ENCODE measurements at places on chromosomes 5 and 9.

- no peak for DNase-seq
Measured at GRCh38 chr5:43305948-43306565, 7.2 kb downstream of the HMGCS1 start.

DNA sequence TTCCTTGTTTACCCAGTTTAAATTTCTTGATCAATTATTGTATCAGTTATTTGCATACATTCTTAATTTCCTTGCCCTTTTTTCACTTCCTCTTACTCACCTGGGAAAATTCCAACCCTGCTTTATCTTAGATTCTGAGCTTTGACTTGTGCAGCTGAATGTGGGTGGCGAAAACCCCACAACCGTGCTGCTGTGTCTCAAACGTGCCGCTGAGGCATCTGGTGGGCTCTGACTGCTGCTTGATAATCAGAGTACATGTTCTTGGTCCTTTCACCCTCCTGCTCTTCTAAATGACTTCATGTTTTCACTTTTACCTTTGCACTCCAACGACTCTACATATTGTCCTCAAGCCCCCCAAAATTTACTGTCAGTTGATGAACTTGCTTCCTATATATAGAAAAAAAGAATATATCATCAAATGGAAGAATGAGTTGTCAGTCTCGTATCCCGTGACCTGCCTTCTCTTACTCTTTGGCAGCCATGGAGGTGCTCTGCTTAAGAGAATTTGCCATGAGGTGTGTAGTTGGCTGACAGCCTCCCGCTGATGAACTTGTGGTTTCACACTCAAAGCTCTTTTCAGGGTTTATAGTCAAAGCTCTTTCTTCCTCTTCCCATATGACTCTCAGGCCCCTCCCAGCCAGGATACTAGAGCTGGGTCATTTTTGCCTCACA is 14.0 kb upstream of the JAK2 start:
- peak; percentile 58 for DNase-seq

DNA sequence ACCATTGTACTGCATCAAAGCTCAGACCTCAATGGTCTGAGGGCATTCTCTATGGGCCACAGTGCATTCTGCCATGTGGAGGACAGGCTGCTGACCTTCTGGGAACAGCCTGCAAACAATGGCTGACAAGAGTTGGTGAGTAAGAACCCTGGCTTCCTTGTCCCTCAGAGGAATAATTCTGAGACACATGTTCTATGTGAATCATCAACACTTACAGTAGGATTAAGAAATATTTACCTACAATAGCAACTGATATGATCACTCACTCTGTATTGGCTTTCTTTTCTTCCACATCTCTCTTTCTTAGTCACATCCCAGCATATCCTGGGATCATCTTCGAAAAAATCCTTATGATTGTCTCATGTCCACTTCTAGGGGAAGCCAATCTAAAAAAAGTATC is 306.5 kb upstream of the ITGA1 start:
- no peak for DNase-seq

GRCh38 chr9:2824564-2824963 is 19.3 kb downstream of the PUM3 start:
- DNase-seq, result no peak

- DNase-seq, result no peak
Measured at GRCh38 chr5:151569132-151570046, 21.7 kb downstream of the FAT2 start.

- DNase-seq, result no peak
Measured at GRCh38 chr9:21728781-21729180, 73.7 kb upstream of the MTAP start.

DNA sequence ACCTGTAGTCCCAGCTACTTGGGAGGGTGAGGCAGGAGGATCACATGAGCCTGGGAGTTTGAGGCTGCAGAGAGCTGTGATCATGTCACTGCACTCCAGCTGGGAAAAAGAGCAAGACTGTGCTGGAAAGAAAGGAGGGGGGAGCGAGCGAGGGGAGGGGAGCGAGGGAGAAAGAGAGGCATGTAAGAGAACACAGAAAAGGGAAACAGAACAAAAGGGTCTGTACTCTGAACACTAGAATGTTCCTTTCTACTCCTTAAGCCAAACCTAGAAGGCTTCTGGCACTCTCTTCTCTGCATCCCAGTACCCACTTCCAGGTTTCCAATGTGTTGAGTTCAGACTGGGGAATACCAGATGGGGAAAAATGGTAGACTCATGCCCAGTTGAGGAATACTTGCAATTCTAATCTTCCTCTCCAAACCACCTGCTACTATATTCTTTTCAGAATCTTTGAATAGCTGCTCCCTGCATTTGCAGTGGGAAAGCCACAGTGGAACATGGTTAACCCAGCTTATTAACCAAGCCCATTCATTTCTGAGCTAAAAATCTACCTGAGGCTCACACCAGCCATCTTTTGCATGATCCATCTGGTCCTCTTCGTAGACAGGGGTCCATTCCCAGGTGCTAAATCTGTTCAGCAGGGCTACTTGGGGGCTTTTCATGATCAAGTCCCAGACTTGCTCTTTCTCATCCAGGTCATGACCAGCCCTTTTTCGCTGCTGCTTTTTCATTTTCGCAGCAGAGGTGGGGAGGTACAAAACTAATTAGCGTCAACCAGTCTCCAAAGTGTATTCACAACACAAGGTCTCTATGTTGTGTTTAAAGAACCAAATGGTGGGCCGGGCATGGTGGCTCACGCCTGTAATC is 34.9 kb downstream of the SEMA4D start:
- DNase-seq, result no peak

DNA sequence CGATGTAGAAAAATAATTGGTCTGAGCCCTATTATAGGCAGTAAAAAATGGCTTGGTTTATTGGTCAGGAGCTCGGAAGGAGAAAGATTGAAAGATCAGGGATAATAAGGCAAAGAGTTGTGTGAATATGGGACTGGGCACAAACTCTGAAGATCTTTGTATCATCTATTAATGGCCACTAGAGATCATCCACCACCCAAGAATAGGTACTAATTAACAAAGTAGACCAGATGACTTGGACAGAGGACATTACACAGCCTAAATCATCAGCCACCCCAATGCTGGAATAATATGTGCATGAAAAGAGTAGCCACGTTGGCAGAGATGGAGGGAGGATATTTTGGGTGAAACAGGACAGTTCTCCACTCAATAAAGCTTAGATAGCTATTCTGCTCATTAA is 364.1 kb downstream of the EFNA5 start:
- DNase-seq, result no peak

DNA sequence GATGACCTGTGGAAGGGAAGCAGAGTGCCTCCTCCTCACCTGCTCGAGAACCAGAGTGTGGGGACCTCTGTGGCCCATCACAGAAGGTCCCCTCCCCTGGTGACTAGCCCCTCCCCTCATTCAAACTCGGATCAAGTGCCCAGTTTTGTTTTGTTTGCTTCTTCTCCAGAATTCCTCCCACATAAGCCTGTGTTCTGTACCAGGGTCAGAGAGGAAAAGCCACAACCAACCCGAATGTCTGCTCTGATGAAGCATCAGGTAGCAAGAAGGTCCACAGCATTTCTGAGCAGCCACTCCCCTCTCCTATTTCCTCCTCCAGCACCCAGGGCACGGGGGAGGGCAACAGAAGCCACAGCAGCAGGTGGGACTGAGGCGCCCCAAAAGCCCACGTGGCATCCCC is 58.2 kb downstream of the HSD17B3 start:
- DNase-seq, result no peak

- no peak for DNase-seq
Measured at GRCh38 chr5:6556089-6556801, 76.6 kb downstream of the NSUN2 start.

DNA sequence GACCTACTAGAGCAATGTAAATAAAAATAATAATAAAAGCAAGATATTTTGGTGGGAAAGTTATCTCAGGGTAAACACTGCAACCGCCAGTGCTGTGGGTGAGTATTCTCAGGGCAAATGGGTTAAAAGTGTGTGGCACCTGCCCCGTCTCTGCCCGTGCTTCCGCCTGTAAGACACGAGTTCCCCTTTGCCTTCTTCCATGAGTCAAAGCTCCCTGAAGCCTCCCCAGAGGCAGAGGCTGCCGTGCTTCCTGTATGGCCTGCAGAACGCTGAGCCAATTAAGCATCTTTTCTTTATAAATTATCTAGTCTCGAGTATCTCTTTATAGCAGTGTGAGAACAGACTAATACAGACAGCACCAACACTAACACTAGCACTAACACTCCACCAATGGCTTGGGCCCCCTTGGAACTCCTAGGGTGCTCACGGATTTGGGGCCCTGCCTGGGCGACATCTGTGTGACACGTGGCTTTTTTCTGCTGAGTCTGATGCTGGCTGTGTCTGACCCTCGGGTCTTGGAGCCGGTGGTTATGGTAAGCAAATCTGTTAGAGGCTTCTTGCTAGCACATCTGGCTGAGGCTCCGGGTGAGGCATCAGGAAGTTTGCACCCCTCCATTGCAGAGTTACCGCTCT is 10.6 kb downstream of the PLEKHG4B start:
- DNase-seq, result no peak

DNA sequence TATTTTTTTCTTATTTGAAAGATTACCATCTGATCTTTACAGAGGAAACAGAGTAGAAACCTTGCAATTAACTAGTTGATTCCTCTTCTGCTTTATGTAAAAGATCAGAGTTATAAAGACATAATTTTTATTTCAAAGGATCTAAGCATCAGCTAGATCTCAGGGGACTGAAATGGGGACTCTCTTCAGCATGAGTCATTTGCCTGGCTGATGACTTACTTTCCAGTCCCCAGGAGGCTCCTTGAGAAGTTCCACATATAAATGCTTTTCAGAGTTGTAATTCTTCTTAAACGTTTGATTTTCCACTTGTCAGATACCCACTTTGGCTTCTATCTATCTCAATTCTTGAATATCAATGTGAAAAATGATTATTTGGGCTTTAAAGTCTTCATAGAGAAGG is 389.4 kb downstream of the RAB3C start:
- DNase-seq, result no peak

DNA sequence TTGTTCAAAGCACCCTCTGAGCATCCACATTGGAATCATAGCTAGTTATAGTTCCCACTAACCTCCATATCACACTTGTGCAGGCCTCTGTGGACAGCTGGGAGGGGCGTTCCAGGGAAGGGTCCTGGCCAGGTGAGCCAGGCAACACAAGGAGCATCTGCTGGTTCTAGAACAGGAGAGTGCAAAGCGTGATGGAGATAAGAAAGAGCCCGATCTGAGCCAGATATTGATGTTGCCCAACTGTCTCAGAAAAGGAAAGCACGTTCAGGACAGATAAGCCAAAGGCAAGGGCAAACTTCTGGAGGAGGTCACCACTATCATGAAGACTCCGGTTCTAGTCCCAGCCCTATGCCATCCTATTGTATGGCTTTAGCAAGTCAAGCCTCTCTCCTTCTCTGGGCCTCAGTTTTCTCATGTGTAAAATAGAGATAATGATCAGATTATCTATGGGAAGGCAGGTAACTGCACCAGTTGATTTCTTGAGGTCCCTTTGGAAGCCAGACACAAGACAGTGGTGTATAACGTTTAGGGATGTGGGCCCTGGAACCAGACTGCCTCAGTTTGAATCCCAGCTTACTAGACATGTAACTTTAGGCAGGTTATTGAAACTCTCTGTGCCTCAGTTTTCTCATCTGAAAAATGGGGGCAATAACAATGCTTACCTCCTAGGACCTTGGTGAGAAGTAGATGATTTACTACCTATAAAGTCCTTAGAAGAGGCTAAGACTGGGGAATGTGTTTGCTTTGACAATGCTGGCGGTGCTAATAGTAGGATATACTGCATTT is 19.8 kb downstream of the GABBR2 start:
- no peak for DNase-seq

DNA sequence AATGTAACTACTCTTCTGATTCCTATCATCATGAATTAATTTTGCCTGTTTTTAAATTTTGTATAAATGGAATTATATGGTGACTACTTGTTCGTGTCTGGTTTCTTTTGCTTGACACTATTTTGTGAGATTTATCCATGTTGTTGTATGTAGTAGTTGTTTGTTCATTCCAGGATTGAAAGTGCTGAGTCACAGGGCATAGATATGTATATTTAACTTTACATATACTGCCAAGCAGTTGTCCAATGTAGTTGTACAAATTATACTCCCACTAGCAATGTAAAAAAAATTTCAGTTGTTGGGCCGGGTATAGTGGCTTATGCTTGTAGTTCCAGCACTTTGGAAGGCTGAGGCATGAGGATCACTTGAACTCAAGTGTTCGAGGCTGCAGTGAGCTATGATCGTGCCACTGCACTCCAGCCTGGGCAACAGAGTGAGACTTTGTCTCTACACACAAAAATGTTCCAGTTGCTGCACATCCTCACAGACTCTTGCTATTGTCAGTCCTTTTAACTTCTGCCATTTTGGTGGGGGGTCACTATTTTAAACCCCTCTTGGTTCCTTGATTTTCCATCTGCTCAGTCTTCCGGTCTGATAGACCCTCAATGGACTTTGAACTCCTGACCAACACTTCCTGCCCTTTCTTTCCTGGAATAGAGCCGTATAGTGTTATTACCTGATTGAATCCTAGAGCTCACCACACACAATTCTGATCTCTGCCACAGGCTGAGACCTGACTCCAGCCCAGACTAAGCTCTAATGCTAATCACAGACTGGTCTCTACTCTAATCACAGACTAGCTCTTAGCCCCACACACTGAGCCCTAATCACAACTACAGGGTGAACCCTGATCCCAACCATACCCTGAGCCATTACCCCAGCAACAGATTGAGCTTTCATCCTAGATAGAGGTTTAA is 69.3 kb upstream of the MELK start:
- no peak for DNase-seq

GRCh38 chr9:5557606-5558587 is 47.6 kb downstream of the PDCD1LG2 start:
- peak; percentile 11 for DNase-seq

GRCh38 chr5:1701884-1702283 is 97.8 kb downstream of the MRPL36 start:
- DNase-seq, result no peak

GRCh38 chr9:91500509-91501014 is 76.9 kb upstream of the NFIL3 start:
- no peak for DNase-seq

DNA sequence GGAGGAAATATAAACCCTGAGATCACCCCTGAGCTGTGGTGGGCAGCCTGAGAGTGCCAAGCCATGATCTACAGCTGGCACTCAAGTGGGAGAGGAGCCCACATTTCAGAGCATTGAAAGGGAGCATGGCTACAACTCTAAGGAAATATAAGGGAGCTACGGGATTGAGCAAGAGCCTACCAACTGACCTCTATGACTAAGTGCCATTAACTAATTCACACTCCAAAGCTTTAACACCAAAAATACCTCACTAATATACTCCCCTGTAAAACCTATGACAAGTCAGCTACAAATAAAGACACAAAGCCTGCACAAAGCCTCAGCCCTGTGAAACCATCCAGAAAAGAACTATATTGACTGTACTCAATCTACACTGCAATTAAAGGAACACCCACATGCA is 286.8 kb upstream of the RPS23 start:
- DNase-seq, result no peak

GRCh38 chr5:117327511-117327910 is 752.9 kb upstream of the SEMA6A start:
- no peak for DNase-seq

Data from activated CD8-positive, alpha-beta memory T cell treated with anti-CD3 and anti-CD28 coated beads for 4 hours (primary cell).